T47D (cell line): ENCODE measurements at places on chromosomes 1 and 21.

- no peak for DNase-seq
These were observed 713.6 kb upstream of the CHRM3 start for GRCh38 chr1:238672806-238673205.

GRCh38 chr1:226643177-226643576 is 94.6 kb downstream of the STUM start:
- no peak for DNase-seq

GRCh38 chr1:39645411-39646043 is 6.1 kb upstream of the HEYL start:
- DNase-seq = no peak

GRCh38 chr1:39087435-39087834 is 61.3 kb downstream of the NDUFS5 start:
- DNase-seq = no peak

DNA sequence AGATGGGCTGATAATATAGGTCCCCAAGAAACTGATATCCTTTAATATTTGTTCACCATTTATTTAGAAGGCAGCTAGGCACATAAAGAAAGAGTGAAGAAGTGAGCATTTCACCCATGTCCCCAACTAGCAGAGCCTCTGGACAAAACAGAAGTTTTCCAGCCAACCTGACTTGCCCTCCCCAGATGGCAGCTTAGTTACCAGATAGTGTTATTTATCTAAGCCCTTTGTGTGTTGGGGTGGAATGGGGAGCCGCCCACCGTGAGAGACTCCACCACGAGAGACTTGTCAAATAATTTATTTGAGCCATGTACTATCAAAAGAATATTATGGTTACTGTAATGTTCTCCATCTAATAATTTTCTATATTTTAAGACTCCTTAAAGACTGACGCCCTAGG is 54.9 kb upstream of the C1orf198 start:
- no peak for DNase-seq

- no peak for DNase-seq
These were observed 102.9 kb downstream of the PTPRC start for GRCh38 chr1:198741744-198742143.

DNA sequence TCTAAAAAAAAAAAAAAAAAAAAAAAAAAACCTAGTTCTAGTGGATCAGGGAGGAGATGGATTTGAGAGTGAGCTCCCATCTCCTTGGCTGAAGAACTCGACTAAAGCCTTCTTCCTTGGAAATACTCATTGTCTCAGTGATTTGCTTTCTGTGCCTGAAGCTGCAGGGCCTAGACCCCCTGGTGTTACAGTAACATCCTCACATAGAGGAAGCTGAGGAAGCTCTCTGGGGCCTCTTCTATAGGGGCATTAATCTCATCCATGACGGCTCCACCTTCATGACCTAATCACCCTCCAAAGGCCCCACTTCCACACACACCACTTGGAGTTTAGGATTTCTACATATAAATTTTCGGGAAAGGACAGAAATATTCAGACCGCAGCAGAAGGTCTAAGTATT is 95.9 kb upstream of the ETS2 start:
- DNase-seq = no peak

DNA sequence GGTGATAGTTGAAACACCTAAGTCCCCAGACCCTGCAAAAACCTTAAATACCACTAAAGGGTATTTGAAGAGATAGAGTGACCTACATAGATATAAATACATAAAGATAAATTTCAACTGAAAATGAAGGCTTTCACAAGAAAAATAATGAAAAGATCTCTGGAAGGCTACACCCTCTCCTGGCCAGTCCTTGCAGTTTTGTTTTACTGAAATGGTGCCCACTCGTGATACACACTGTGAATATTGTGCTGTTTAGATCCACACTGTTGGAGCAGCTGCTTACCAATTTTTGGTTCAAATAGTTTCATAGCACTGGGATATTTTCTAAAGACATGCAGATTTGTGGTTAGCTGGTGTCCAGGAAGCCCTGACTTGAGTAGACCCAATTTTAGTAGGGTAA is 31.5 kb upstream of the RNF187 start:
- no peak for DNase-seq

DNA sequence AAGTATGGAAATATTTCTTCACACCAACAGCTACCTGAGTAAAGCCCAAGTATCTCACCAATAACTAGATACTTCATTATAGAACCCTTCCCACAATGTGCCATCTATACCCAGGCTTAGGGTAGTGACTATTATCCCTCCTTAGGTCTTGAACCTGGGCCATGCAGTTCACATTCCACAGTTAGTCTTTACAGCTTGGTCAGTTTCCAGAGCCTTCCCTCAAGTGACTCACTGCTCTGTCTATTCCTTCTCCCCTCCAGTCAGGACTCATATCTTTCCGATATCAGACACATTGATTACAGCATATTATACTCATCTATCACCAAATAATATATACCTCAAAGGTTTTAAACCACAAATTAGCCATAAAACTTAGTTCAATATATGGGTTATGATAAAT is 23.6 kb downstream of the VAMP4 start:
- no peak for DNase-seq

DNA sequence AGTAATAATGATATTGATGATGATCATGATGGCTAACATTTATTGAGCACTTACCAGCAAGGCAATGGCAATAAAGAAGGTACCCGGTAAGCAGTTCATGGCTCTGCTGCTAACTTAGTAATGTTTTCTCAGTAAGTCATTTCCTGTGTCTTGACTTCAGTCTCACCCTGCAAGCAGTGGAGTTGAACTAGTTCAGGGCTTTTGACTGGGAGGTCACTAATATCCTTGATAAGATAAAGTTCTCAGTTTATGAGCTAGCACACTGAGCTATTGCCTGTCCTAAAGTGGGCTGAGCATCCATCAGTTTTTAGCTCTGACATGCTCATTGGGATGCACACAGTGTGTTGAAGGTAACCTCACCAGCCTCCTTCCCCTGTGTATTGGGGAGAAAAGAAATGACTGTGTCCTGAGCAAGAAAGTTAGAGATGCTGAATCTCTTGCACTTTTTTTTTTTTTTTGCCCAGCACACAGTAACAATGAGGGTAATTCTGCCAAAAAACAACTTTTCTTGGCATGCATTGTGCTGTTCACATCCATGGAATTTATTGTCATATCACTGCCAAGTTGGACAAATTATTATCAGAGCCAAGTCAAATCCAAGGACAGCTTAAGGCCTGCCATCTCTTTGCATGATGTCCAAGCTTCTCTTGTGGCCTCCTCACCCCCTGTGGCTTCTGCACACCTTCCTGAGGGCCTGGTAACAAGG is 55.5 kb upstream of the GADD45A start:
- DNase-seq = no peak

DNA sequence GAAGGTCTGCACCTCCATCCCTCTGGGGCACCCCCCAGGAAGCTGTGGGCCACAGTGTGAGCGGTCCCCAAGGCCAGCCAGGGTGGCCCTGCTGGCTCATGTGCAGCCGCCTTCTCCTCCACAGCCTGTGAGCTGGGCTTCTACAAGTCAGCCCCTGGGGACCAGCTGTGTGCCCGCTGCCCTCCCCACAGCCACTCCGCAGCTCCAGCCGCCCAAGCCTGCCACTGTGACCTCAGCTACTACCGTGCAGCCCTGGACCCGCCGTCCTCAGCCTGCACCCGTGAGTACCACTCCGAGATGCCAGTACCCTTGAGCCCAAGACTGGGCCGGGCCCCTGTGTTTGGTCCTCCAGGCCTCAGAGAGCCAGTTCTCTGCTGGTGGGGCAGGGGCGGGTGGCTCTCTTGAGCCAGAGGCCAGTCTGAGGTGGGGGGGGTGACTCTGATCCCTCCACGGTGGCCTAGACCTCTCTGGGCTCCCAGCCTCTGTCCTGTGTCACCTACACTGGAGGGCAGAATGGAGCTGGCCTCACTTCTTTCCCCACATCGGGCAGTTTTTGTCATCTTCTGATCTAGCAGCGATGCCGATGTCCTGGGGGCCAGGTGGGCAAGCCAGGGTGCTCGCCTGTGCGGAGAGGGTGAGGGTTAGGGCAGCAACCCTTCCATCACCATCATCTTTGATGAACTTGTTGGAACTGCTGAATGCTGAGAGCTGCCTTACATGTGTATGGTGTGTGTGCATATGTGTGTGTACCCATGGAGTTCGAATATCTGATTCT is 23.3 kb downstream of the EPHA8 start:
- no peak for DNase-seq
